GM23248 (cell line): ENCODE measurements at places on chromosomes 5 and 9.

DNA sequence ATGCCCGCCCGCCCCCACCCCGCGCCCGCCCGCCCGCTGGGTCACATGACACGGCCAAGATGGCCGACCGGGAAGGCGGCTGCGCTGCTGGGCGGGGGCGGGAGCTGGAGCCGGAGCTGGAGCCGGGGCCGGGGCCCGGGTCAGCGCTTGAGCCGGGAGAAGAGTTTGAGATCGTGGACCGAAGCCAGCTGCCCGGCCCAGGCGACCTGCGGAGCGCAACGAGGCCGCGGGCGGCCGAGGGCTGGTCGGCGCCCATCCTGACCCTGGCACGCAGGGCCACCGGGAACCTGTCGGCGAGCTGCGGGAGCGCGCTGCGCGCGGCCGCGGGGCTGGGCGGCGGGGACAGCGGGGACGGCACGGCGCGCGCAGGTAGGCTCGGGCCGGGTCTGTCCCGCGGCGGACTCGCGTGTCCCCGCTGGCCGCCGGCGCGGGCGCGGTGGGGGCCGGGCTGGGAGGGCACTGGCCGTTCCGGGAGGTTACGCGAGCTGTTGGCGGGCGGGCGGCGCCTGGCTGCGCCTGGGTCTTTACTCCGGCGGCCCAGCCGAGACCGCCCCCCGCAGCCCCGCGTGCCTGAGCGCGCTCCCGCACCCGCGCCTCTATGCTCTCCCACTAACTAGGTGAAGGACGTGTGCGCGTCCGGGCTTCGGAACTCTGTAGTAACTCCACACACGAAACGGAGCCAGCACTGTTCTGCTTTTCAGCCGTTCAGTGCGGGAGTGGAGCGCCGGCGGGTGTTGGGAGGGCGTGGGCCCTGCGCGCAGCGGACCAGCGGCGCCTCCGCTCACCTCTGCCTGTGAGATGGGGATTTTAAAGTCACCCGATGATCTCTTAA lies at the start of gene RUFY1:
RUFY1 (plus strand) TSS at position 44 of the 832 bp plus-strand sequence; CDS start at position 60, 16 bp downstream.
- peak; percentile 92 for DNase-seq

DNA sequence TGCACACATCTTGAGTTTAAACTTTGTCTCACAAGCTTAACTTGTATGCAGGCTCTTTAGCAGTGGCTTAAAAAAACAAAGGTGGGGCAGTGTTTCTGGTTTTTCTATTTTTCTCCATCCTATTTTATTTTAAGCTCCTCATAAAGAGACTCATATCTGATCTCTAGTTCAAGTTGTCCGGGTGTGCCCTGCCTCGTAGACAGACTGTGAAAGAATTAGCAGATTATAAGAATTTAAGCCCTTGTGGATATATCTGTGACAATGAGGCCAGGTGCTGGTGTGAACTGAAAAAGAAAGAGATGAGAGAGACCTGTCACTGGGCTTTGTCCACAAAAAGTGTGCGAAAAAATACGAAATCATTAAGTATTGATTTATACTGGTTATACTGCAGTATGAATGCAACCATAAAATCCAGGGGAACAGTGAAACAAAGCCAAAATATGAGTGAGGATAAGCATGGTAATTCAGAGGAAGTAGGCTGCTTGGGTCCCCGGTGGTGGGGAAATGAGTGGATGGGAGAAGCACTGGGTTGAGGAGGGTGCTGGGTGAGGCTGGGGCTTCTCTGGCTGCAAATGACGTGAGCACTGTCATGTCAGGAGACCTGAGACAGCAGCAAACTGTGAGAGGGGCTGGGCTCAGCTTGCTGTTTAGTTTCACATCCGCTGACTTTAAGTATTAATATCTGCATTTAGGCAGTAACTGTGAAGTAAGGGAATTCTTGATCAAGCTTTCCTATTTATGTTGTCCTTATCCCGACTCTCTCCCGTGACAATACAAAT lies 179.7 kb upstream of the ANKRD55 start:
- no peak for DNase-seq

GRCh38 chr9:99235926-99236634 lies 14.0 kb downstream of the SEC61B start:
- DNase-seq = no peak

DNA sequence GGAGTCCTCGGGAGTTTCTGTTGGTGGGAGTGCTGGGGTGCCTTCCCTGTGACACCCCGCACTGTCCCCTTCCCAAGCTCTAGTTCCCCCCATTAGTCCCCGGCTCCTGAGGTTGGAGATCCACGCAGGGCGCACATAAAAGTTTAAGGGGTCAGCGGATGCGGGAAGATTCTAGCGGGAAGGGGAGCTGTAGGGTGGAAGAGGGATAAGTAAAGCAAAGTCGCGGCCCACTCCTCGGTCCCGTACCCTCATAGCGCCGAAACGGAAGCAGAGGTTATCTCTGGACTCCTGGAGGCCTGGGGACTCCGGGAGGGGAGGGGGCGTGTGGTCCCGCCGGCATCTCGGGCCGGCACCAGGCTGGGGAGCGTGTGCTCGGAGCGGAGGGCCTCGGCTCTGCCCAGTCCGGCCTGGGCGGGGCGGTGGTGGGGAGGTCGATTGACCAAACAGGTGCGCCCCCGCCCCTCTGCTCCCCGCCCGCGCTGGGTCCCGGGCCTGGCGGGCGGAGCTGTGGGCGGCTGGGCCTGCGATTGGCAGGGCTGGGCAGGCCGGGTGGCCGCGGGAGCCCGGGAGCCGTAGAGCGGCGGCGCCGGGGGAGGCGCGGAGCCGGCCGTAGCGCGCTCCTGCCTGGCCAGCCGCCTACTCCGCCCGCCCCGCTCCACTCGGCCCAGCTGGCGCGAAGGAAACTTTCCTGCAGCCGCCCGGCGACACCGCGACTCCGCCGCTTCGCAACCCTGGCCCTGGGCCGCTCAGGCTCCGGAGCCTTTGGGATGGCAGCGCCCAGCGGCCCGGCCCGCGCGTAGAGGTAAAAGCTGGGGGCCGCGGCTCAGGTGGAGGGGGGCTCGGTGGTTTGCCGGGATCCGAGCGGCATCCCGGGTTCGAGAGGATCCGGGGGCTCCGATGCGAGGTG lies 52.2 kb upstream of the DAB2IP start:
- peak; percentile 63 for DNase-seq

- no peak for DNase-seq
These were observed 68.4 kb downstream of the CFAP95 start for GRCh38 chr9:69888856-69889585.
